Cerebellum (tissue), 4 donors: ENCODE measurements at places on chromosomes 1 and 21. TPM values are rescaled to one million over a fixed set of nuclear protein-coding genes. Genes with fewer than 3 reads are reported as not detected.

The S100A14 gene
- total RNA-seq, result not detected

DNA sequence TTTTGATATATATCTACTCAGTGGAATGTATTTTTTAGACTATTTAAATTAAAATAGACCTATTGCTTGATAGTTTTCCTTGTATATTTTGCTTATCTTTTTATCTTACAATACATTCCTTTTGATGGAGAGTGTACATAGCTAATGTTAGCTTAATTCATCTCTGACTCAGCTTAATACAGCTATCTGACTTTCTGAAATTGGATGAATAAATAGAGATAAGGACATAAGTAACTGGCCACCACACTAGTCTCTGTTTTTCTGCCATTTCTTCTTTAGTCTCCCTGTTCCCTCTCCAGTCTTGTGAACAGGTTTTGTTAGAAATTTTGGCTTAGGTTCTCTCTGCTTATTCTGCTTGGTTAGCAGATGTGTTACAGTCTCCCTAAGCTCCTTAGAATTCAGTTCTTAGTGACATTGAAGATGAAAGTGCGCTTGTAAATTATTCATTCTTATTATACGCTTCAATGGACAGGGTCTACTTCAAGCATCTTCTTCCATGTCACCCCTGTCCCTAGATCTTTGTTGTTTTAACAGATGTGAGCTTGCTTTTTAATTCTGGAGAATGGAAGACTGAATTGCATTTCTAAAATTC is 59.6 kb downstream of the XPR1 start:
- no peak for DNase-seq

GRCh38 chr21:32844653-32845436 is 73.3 kb upstream of the PAXBP1 start:
- no peak for DNase-seq

DNA sequence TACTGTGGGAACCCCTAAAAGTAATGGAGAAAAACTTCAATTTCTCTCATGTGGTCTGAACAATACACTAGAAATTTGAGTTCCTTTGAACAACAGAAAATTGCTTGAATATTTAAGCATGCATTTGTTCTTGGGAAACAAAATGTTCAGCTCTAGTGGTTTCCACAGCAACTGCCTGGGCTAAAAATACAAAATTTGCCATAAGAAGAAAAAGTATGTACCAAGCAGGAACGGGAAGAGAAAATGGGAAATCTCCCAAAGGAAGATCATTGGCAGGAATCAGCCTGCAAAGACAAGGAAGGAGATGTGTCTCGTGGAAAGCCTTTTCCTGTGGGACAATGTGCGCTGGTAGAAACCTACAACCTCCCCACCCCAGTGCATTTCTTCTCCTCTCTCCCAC is 119.0 kb upstream of the DPT start:
- no peak for DNase-seq

- no peak for DNase-seq
Measured at GRCh38 chr1:221875004-221875330, 133.1 kb upstream of the DUSP10 start.
